Bone marrow (tissue), 2 donors: ENCODE measurements at places on chromosomes 11 and 22.

GRCh38 chr11:107740271-107740670 lies 28.4 kb upstream of the SLN start:
- DNase-seq: no peak

GRCh38 chr11:17116117-17116516 lies 38.6 kb upstream of the RPS13 start:
- DNase-seq: no peak

GRCh38 chr11:104799251-104799650 lies 99.0 kb downstream of the CASP12 start:
- no peak for DNase-seq

- no peak for DNase-seq
Observed at GRCh38 chr11:92890846-92891245, 78.6 kb upstream of the MTNR1B start.

- DNase-seq: no peak
Observed at GRCh38 chr11:93524173-93524536, 19.0 kb downstream of the SMCO4 start.

DNA sequence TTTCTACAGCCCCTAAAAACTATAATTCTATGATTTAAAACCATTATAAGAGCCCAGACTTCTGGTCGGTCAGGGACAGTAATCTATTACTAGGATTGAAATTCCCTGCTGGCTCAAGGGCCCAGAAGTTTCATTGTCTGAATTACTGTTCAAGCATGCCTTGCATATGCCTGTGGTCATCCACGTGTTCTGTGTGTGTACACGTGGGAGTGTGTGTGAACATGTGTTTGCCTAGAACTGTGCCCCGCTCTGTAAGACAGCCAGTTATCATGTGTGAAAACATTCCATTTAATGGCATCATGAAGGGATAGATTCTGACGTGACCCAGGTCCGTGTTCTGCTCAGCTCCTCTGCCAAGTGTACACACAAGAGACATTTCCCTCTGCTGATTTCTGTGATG lies 189.3 kb upstream of the NECTIN1 start:
- DNase-seq: no peak

DNA sequence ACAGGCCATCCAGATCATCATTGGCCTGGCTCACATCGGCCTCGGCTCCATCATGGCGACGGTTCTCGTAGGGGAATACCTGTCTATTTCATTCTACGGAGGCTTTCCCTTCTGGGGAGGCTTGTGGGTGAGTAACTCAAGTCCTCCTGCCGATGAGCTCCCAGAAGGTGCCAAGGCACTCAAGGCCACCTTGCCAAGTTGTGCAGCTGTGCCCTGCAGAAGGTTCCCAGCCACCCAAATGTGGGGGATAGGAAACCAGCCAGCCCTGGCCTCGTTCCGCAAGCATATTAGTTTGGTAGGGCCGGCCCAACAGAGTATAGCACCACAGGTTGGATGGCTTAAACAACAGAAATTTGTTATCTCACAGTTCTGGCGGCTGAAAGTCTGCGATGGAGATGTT lies 4.0 kb downstream of the MS4A8 start:
- DNase-seq: no peak

GRCh38 chr11:68583041-68583446 lies 101.3 kb upstream of the GAL start:
- DNase-seq: no peak

GRCh38 chr11:121634889-121635288 lies 182.1 kb upstream of the SORL1-AS1 start:
- no peak for DNase-seq

- no peak for DNase-seq
Observed at GRCh38 chr11:116421529-116422185, 351.1 kb downstream of the BUD13 start.

DNA sequence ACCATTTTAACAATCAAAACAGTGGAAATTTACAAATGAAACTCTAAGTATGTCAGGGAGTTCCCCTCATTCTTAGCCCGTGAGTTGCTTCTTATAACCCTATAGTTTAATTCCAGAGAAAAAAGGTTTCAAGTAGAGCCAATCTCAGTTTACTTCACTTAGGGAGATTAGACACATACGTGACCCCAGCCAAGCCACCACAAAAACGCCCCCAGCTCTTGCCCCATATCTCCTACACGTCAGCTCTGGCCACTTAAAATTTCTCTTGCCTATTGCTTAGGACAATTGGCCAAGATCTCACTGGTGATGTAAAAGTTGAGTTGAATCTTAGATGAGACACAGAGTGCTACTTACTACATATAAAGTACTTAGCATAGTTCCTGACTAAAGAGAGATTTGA lies 166.4 kb downstream of the ETS1 start:
- DNase-seq: no peak

DNA sequence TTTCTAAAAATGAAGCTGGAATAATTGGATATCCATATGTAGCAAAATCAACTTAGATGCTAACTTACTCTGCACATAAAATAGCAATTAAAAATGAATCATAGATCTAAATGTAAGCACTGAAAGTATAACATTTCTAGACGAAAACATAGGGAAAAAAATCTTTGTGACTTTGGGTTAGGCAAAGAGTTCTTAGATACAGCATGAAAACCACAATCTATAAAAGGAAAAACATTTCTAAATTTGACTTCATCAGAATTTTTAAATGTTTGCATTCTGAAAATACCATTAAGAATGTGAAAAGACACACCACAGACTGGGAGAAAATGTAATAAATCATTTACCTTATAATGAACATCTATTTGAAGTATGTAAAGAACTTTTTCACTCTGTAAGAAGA lies 128.8 kb downstream of the APIP start:
- DNase-seq: no peak

DNA sequence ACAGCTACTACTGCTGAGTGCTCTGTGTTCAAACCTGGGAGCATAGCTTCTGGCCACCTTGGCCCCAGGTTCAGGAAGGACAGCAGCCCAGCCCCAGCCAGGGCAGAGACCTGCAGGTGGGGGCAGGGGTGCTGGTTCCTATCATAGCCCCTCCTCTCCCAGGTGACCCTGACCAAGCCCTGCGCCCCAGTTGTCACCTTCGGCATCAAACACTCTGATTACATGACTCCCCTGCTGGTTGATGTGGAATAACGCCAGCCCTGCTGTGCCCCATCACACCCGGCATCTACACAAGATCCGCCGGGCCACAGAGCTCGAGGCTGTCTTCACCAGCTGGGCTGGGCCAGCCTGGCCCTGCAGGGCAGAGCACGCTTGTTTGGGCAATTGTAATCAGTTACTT lies 6.9 kb downstream of the SCGB1C1 start:
- no peak for DNase-seq

DNA sequence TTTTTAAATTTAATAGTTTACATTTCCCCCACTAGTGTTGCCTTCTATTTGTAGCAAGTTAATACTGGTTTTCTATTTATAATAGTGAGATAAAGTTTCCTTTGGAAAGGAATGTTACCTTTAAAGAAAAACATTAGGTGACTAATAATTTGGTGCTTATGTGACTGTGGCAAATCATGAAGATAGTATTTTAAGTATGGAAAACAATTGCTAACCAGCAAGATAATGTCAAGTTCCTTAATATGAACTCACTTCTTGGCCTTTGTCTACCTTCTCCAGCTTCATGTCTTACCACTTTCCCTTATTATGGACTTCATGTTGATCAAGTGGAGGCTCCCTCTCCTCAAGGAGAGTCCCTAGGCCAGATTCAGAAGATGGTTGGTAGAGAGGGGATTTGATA lies 27.2 kb downstream of the ARHGEF12 start:
- no peak for DNase-seq

DNA sequence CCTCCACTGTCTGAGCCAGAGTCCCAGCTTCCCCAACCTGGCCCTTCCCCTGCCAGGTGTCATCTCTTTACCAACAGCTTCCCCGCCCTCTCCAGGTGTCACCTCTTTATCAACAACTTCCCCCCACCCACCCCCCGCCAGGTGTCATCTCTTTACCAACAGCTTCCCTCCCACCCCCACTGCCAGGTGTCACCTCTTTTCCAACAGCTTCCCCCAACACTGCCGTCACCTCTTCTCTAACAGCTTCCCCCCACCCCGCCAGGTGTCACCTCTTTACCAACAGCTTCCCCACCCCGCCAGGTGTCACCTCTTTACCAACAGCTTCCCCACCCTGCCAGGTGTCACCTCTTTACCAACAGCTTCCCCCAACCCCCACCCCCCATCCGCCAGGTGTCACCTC lies 29.8 kb upstream of the TTLL12 start:
- no peak for DNase-seq

DNA sequence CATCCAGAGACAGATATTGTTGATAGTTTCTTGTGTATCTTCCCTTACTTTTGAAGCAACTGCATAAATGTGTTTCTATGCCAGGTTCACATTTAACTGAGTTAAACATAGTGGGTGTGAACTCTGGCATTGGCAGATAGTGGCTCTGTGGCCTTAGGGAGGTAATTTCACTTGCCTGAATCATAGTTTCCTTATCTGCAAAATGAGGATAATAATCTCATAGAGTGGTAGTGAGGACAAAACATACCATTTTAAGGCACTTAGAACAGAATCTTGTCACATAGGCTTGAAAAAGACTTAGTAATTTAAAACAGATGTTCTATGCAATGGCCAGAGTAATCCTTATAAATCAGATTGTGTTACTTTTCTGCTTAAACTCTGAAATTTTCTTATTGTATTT lies 56.4 kb upstream of the SYN3 start:
- no peak for DNase-seq

DNA sequence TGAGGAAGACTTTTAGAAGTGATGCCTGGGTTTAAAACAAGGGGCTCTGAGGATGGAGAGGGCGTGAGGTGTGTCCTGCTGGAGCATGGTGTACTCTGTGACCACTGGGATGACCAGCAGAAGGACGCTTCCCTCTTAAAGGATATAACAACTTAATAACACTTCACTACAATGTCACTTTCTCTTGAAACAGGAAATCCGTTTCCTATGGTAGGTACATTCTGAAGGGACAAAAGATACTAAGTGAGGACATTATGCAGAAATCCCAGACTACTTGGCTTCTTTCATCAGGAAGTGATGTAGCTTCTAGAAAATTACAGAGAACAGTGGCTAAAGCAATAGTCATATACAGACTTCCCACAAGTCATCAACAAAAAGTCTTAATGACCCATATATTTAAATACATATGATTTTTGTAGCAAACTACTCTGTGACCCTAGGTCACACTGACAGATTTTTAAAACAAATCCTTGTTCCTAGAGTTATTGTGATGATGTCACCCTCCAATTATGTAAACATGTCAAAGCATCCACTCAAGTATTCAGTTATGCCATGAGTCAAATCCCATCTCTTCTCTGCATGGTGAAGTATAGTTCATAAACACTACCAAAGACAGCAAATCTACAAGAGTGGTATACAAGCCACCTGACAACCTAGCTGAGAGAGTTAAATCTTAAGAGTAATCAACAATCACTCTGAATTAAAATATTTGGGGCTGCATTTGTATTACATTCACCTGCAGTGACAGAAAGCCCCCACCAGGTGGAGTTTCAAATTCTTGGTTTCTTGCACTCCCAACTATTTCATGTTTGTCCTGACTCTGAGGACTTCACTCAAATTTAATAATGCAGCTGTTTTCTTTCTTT lies 32.8 kb downstream of the PITPNB start:
- DNase-seq: peak; percentile 17

DNA sequence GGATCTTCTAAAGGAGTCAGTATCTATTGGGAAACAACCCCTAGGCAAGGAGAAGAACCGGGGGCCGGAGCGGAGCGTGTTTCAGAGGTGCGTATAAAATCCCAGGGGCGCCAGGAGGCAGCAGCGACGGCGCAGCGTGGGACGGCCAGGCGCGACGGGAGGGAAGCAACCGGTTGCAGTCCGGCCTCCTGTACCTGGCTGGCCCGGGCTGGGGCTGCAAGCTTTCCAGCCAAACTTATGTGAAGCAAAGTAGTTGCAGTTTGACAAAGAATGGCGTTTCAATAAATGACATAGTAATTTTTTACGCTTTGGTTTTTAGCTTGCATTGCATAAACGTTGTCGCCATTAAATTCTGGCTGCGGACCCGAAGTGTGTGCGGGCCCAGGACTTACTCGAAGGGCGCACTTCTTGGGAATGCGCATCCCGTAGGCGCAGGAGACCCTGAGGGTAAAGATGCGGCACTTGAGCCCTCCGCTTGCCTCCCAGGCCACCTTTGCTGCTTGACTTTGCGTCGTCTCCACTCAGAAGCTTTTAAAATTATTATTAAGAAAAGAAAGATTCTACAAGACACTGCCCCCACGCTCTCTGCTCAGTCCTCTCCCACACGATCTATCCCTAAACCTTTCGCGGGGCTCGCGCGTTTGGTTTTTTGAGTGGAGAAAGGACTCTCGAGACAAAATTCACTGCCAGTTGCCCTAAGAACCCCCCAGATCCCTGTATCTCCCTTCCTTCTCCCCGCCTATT lies 1.6 kb upstream of the WT1 start:
- DNase-seq: no peak

GRCh38 chr11:78838417-78838816 lies 263.8 kb upstream of the NARS2 start:
- DNase-seq: no peak

DNA sequence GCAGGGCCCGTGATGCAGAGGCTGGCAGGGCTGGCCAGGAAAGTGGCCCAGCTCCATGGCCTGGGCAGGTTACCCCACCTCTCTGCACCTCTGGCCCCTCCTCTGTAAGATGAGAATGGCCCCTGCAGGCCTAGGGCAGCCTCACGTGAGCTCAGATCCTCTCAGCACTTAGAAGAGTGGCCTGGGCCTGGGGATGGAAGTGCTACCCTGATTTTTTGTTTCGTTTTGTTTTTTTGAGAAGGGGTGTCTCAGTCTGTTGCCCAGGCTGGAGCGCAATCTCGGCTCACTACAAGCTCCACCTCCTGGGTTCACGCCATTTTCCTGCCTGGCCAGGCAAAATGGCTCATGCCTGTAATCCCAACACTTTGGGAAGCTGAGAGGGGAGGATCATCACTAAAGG lies 982 bp downstream of the APOBEC3H start:
- DNase-seq: no peak

GRCh38 chr22:50487290-50488005 lies 789 bp downstream of the MIOX start:
- DNase-seq: no peak

- DNase-seq: no peak
Observed at GRCh38 chr11:44043157-44043556, 4.6 kb upstream of the ACCSL start.

GRCh38 chr11:103609117-103610066 lies 427.0 kb upstream of the DDI1 start:
- no peak for DNase-seq

DNA sequence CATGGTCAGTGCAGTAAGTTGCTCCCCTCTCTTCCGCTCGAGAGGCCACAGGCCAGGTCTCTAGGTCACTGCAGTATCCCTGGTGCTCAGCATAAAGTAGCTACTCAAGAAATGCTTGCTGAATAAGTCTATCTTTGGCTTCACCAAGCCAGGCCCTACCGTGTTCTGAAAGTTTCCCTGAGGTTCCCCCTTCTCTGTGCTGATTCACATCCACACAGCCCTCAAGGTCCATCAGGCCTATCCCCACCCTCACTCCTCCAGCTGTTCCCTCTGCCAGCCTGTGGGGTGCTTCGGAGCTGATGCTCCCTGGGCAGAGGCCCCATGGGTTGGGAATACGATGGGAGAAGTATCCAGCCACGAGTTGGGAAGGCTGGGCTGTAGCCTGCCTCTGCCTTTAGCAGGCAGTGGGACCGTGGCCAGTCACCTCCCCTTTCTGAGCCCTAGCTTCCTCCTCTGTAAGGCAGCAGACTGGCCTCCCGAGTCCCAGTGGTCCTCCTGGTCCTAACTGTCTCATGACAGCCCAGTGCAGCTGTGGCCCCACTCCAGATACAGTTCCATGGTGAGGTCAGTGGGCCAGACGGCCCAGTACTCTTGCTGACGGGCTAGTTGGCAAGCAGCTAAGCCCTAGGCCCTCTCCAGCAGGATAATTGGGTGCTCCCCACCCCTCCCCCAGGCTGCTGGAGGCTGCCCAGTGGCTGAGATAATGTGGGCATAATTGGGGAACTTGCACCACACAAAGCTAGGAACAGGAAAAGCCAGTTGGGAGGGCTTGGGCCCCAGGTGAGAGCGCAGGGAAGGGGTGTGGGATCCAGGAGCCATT lies 48.2 kb downstream of the NECTIN1 start:
- DNase-seq: peak; percentile 35
